ENCODE measurements at places on chromosomes 12 and 14.

DNA sequence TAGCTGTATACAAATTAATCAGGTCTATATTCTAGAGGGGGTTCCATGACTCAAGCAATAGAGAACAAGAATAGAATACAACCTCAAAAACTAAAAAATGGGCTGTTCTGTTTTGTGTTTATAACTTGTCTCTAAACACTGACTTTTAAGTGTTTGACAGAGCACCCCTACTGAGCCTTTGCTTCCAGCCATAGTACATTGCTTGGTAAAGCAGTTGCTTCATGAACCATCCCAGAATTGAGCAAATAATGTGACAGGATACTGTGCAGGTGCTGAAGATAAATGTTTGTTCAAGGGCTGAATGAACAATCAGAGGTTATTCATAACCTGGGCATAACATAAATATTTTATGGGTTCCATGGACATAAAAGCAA is 11.5 kb downstream of the SPTSSA start:
- DNase-seq: peak; percentile 93

- DNase-seq: no peak
Observed at GRCh38 chr12:25939606-25940005, 18.9 kb upstream of the RASSF8 start.

- DNase-seq: no peak
Observed at GRCh38 chr14:21075719-21076437, 5.8 kb downstream of the ARHGEF40 start.

DNA sequence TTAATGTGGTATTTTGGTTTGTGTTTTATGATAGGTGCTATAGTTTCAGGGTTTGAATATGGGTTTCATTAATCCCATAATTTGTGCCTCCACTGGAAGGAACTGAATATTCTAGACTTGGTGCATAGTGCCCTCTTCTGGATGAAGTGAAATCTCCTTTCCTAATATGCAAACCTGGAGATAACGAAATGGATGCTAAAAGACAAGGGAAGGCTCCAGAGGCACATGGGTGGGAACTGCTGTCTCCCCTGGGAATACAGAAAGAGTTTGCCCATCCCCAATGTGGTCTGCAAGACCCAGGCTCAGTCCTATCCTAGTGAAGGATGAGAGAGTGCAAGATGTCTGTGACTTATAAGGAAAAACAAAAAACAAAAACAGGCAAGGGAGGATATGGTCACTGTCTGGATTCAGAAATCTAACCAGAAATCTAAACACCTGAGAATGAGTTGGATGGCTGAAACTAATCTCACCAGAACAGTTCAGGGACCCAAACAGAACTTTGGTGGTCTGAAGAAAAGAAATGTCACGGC is 142.3 kb upstream of the TMPO start:
- peak; percentile 81 for DNase-seq

DNA sequence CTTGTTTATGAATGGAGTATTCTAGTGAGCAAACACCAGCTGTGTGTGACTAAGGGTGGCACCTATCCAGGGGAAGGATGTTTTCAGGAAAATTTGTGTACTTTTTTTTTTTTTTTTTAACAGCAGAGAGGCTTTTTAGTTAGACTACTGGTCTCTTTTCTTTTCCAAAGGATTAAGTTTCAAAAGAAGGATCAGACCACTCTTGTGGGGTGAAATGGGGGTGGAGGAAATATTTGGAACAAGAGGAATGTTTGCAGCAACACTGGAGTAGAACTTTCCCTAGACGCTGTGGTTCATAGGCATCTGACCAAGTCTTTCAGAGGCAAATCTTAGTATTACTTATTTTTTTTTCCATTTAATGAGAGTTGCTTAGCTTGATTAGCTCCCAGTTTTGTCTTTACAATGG is 21.1 kb downstream of the NUBPL start:
- DNase-seq: no peak

- DNase-seq: no peak
Observed at GRCh38 chr12:56632701-56633467, 2.8 kb upstream of the BAZ2A start.

DNA sequence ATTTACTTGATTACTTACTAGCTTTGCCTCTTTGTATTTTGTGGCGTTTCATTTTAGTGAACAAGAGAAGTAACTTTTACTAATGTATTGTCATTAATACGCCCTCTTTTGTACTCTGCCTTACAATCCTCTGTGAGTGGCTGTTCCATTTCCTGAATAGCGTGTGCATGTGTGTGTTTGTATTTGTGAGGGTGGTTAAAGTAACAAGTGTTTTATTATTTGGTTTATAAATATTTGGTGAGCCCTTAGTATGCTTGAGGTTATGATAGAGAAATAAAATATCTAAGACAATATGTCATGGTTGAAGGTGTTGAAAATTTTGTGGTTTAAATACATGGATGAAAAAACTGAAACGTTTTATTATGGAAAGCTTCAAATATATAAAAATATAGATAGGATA is 71.7 kb upstream of the REP15 start:
- peak; percentile 60 for DNase-seq

DNA sequence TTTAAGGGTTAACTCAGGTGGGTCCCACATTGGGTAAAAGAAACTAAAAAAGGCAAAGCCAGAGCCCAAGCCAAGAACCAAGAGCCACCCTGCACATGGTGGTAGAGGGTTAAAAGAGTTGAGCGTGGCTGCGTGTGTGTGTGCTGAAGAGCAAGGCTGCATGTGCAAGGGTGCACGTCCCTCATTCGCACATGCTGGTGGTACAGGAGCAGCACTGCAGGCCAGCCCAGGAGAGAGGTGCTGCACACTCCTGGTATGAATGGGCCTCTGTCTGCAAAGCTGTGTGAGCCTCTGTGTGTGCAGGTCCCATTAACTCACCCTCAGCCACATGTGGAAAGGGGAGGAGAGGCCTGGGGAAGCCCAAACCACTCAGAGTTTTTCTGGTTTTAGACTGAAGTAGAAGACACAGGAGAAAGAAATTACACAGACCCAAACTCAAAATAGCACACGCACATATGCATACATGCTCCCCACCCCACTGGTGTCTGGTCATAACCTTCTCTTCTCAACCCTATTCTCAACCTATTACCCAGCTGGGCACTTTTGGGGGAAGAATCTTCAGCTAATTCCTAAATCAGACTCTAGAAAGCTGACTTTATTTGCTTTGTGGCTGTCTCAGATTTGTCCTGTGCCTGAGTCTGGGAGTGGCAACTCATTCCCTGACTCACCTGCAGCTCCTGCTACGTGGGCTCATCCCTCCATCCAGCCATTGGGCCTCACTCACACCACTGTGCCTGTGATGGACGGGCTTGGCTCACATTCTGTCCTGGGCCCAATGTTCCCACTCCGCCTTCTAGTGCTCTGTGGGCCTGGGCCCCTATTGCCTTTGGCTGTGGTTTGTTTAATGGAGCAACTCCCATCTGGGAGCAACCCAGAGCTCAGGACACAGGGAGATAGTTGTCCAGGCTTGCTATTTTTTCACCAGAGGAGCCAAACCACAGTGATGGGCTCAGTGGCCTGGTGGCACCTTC is 30.8 kb upstream of the COL2A1 start:
- no peak for DNase-seq

GRCh38 chr12:26651036-26651435 is 182.0 kb downstream of the ITPR2 start:
- DNase-seq: no peak

- DNase-seq: no peak
Observed at GRCh38 chr14:63228217-63228616, 24.0 kb downstream of the RHOJ start.

DNA sequence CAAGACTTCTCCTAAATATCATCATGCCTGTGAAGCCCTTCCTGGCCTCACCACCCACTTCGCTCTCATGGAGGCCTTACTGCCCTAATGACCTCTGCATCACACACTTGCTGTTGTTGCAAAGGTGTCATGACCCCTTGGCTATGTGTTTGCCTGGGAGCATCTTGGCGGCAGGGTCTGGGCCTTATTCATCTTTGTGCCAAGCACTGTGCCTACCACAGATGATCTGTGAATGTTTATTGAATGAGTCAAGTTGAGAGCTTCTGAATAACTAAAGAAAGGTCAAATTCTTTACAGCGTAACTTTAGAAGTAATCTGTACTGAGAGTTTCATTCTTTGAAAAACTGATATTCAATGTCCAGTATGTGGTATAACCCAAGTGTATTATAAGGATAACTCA is 113.3 kb downstream of the TTC8 start:
- no peak for DNase-seq

DNA sequence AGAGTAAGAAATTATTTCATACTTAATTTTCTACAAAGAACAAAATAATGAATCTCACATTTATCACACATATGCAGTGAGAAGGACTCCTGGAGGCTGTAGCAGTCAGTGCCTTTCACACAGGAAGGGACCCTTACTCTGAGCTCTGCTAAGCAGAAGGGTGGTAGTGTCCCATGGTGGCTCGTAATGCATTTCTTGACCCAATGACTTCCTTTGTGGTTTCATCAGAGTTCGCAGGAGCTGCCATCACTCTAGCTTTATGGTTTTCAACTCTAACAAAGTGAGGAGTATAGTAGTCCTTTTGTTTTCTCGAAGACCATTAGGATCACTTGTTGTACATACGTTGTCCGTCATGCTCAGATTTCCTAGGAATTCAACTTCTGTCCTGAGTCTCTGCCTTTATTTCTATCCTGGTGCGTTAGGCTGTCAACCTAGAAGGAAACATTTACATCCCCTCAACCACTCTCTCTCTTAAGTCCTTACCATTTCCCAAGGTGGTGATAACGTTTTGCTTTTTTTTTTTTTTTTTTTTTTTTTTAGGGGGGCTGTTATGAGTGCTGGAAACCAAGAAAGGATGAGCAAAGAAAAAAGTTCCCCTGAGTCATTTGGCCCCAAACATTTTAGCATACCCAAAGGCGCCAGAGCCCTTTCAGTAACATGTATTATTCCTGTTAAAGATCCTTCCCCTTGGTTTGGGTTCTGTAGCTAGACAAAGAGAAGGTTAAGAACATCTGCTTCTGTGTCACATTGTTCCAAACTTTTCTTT is 37.2 kb downstream of the GABARAPL1 start:
- no peak for DNase-seq

- no peak for DNase-seq
Observed at GRCh38 chr12:92995258-92995903, 66.3 kb upstream of the EEA1 start.

DNA sequence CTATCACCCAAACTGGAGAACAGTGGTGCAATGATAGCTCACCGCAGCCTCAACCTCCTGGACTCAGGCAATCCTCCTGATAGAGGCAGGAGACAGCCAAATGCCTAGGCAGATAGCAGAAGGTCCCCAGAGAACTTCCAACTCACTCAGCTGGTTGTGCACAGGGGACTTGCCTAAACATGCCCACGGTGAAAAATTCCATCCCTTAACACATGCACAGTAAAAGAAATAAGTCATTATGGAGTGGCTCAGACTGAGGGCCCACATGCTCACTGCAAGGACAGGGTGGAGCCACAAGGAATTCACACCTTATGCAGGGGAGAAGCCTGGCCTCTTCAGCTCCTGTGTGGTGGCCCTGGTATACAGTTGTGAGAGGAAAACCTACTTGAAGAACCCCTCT is 525.8 kb upstream of the ATP2B1 start:
- DNase-seq: no peak

- DNase-seq: peak; percentile 63
Observed at GRCh38 chr12:11949738-11950411, 120.9 kb upstream of the BCL2L14 start.

- peak; percentile 24 for DNase-seq
Observed at GRCh38 chr12:132437943-132438700, 51.8 kb upstream of the FBRSL1 start.

DNA sequence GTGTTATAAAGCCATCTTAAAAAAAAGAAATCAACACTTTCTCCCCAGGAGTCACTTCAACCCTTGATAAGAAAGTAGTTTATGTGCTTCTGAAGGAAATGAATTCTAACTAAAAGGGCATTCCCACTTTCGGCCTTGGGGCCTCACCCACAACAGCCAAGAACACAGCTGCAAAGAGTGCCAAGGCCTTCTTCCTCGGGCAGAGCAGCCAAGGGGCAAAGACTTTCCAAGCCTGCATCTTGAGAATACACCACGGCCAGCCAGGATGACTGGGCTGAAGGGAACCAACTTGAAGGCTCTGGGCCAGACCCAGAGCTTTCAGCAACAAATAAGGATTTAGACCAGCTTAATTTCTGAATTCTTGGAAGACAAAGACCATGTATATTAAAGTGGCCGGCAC is 60.4 kb upstream of the FOXN3 start:
- DNase-seq: no peak

DNA sequence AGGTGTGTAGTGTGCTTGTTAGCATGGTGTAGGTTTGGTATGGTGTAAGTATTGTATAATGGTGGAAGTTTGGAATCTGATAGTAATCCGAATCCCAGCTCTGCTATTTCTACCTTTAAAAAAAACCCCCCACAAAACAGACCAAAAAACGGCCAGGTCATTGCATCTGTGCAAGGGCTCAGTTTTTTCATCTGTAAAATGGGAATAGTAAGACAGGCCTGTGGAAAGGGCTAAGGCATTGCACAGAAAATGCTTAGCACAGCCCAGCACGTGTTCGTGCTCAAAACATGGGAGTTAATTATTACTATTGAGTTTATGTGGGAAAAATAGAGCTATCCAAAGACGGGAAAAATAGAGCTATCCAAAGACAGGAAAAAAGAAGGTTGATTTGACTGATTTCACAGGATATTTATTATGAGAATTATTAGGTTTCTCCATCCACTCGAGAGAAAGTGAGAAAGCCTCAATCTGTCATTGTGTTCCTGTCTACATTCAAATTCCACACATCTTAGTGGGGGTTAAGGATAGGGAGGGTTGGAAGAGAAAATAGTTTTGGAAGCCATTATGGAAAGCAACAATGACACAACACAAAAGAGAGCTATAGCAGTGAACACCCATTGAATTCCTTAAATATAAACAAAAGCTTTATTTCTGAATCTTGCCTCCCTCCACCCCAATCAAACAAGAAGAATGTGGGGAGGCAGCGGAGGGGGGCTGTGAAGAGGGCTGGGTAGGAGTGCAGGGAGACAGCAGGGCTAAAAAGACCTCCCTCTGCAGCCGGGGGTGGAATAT is 126.8 kb upstream of the MAX start:
- no peak for DNase-seq

DNA sequence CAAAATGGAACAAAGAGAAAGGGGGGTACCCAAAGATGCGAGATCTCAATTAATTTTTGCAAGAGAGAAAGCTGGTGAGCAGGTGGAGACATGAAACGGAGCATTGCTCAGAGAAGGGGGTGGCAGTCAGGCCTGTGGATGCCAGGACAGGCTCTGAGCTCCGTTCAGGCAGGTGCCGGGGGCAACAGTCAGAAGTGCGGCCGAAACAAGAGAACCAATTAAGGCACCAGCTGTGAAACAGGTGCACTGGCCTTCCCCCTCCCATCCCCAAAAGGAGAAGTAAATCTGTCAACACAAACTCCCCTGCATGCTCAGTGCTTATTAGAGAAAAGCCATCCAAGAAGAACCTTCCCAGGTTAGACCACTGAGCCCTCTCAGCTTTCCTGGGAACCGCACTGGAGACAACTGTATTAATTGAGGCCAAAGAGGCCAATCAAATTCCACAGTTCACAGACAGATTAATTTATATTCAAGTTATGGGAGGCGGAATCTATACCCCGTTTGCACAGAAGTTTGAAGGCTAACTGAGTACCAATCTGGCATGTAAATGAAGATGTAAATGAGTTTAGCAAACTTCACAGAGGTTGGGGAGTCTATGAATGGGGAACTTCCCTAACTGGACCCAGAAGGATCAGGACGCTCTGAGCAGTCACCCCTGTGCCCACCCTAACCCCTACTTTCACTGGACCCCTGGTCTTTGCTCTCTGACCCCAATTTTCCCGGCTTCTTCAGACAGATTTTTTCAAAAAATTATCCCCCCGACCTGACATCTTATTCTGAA is 20.9 kb downstream of the OAS2 start:
- no peak for DNase-seq
